Immature natural killer cell (primary cell): ENCODE measurements at places on chromosomes 3 and 15. TPM values are rescaled to one million over a fixed set of nuclear protein-coding genes. Genes with fewer than 3 reads are reported as not detected.

GABRR3 gene
- not detected for polyA plus RNA-seq

ARPC4 gene
- 470 TPM for polyA plus RNA-seq

SYNPR gene
- not detected for polyA plus RNA-seq

ACTL6A gene
- polyA plus RNA-seq, result 46.1 TPM

CLRN1 gene
- not detected for polyA plus RNA-seq

SUSD5 gene
- polyA plus RNA-seq, result not detected

OR4F15 gene
- polyA plus RNA-seq, result not detected

IMPG2 gene
- 0.04 TPM for polyA plus RNA-seq

DNA sequence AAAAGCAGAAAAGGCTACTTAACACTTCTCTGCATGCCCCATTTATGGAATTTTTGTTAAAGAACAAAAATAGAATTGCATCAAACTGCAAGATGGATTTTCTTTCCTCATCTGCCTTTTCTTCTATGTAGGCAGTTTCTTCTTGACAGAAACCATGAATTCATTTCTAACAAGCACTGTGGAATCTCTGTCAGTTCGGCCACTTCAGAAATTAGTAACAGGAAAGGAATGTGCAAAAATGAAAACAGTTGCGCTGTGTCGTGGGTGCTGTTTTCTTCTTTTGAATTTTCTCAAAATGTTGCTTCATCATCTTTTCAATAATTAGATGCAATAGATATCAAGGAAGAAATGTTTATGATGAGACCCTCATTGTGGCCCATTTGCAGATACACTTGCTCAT lies 151.6 kb downstream of the FOXB1 start:
- H3K4me3 ChIP-seq, result no peak overlapping the region
- no peaks in the 10 kb centered on the region for H3K36me3 ChIP-seq
- peaks cover 4% of the 10 kb centered on the region for H3K27me3 ChIP-seq
- H3K4me1 ChIP-seq, result no peaks in the 10 kb centered on the region
- H3K27ac ChIP-seq, result no peak overlapping the region
- DNase-seq, result no peak

GRCh38 chr3:172201870-172202236 lies 162.5 kb downstream of the FNDC3B start:
- no peaks in the 10 kb centered on the region for H3K27me3 ChIP-seq
- peaks cover 18% of the 10 kb centered on the region for H3K36me3 ChIP-seq
- H3K27ac ChIP-seq, result no peak overlapping the region

- H3K27me3 ChIP-seq, result peaks cover 2% of the 10 kb centered on the region
These were observed 491.6 kb upstream of the TPRG1 start for GRCh38 chr3:188680189-188680588.

DNA sequence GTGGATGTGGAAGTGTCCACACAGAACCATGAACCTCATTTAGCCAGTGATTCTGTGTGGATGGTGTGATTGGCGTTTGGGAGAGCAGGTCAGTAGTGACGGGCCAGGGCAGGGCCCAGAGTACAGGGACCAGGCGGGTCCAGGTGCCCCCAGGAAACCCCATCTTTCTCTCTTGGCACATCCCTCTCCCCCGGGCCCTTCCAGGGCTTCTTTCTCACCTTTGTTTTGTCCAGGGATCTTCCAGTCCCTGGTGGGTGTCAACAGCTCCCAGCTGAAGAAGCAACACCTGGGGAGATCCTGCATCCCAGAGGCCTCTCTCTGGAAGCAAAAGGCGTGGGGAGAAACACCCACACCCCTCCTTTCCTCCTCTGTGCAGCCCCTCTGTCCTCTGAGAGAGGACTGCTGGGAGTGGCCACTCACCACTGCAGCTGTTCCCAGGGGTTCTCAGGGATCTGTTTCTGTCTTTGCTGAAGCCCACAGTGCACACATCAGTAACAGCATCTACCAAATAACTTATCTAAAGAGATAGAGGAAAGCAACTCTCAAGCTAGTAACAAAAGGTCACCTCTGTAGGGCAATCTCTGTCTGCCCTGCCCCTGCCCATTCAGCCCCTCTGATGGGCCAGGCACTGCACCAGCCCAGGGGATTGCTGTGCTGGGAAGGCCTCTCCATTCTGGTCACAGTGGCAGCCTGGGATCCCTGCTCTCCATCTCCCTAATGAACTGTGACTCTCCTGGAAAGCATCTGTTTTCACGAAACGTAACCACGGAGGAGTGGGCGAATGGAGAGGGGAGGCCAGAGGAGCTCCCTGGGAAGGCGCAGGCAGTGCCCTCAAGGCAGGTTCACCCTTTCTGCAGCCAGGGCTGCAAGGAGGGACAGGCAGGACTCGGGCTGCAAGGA lies 98.3 kb upstream of the ALDH1A3 start:
- no peaks in the 10 kb centered on the region for H3K36me3 ChIP-seq
- no peaks in the 10 kb centered on the region for H3K4me1 ChIP-seq
- no peak for DNase-seq

- peaks cover 8% of the 10 kb centered on the region for H3K27me3 ChIP-seq
- no peak overlapping the region for H3K4me3 ChIP-seq
- H3K4me1 ChIP-seq, result no peaks in the 10 kb centered on the region
- no peak overlapping the region for H3K27ac ChIP-seq
These were observed 39.4 kb downstream of the AMOTL2 start for GRCh38 chr3:134334901-134335280.

DNA sequence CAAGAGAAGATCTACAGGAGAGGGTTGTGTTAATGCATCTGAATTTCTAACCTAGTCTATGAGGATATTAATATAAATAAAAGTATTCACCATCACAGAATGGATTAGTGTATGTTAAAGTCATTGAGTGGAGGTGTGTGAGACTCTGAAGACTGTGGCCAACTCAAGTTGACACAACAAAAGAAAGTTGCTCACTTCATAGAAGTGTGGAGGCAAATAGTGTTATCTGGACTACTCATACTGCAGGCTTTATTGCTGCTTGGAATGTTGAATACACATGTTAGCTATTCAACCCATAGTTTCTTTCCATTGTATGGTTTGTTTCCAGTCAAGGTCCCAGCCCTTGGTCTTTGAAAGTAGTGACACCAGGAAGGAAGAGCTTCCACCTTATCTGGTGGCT lies 38.0 kb upstream of the TPRG1 start:
- peak overlapping the region; percentile 81 for H3K27ac ChIP-seq
- DNase-seq, result no peak
- H3K4me3 ChIP-seq, result no peak overlapping the region
- H3K36me3 ChIP-seq, result peaks cover 7% of the 10 kb centered on the region
- peaks cover 1% of the 10 kb centered on the region for H3K27me3 ChIP-seq

DNA sequence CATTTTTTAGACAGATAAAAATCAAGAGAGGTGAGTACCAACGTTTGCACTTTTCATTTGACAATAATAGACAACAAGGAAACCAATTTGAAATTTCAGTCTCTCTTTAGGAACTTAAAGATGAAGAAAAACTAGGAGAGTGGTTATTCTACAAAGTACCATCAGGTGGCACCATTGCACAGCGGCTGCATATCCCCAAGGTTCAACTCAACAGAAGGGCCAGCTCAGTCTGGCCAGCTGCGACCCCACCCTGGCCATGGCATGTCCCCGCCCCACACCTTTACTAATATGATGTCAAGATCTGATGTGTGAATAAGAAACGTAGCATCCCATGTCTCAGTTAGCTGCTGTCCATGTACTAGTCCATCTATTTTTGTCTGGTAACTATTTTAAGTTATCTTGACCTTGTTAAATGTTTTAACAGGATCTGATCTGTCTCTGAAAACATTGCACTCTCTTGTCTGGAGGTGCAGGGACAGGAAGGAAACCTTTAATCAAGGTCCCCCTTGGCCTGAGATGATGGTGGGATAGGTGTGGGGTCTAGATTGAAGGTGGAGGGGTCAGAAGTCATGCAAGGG lies 35.5 kb upstream of the CGNL1 start:
- H3K27me3 ChIP-seq, result no peaks in the 10 kb centered on the region
- H3K4me3 ChIP-seq, result no peak overlapping the region
- H3K27ac ChIP-seq, result no peak overlapping the region
- H3K4me1 ChIP-seq, result no peaks in the 10 kb centered on the region

DNA sequence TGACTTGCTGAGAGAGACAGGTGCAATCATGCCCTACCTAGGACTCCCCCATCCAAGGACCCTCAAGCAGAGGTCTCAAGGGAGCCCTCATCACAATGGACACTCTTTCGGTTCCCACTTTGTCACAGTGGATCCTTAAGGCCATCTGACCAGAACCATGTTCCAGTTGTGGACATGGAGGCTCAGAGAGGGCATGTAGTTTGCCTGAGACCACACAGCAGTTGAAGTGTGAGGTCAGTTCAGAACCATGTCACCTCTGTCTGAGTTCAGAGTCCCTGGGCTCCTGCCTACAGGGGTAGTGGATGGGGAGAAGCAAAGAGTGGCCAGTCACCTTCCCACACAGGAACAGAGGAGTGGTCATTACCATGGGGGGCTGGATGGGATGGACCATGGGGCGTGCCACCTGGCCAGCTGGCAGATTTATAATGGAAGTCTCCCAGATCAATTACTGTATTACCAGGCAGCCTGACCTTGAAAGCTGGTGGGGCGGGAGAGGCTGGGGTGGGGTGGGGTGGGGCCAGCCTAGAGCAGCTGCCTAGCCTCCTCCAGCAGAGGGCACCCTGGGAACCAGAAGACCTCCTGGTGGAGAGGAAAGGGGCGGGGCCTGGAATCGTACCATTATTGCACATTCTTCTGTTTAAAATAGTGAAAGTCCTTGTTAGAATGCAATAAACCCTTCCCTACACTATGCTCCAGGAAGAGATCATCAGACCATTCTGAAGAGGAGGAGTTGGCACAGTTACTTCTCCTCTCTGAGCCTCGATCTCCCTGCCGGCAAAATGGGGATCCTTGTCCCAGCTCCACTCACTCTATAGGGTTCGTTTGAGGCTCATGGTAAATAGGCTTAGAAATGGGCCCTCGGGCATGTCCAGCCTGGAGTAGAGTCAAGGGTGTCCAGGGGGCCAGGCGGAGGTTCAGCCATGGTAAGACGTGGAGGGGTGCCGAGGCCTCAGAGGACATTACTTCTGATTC lies 26.9 kb upstream of the LINGO1 start:
- no peak for DNase-seq
- no peak overlapping the region for H3K27ac ChIP-seq
- H3K4me3 ChIP-seq, result no peak overlapping the region
- H3K4me1 ChIP-seq, result no peaks in the 10 kb centered on the region
- no peaks in the 10 kb centered on the region for H3K36me3 ChIP-seq

DNA sequence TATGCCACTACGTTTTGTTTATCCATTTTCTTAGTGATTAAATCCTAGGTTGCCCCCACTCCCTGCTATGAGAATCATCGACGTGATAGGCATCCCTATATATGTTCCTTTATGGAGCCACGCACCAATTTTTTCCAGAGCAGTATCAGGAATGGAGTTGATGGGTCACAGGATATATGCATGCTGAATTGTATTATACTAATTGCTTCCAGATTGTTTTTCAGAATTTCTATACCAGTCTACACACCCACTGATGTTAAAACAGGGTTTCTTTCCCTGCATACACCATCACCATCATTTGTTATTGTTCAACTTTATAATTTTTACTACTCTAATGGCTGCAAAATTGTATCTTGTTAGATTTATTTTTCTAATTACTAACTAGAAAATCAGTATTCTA lies 100.1 kb upstream of the MRPS22 start:
- no peak overlapping the region for H3K4me3 ChIP-seq
- peaks cover 9% of the 10 kb centered on the region for H3K27me3 ChIP-seq
- H3K27ac ChIP-seq, result no peak overlapping the region
- H3K36me3 ChIP-seq, result no peaks in the 10 kb centered on the region

DNA sequence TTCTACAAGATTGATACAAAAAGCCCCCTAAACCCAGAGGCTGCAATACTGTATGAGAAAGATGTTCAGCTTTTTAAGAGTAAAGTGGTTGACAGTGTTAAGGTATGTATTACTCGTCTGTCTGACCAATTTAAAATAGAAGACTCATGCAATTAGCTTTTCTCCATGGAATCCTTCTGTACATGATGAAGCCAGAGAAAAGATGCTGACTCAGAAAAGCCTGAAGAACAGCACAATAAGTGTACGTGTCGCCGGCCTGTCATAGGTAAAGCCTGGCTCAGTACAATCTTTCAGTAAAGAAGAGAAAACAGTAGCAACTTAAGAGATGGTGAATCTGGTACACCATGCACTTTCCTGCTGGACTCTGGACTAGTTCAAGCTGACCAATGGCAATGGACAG lies 16.4 kb downstream of the NEK4 start:
- no peaks in the 10 kb centered on the region for H3K27me3 ChIP-seq
- H3K4me3 ChIP-seq, result no peak overlapping the region
- peaks cover 42% of the 10 kb centered on the region for H3K36me3 ChIP-seq
- H3K4me1 ChIP-seq, result no peaks in the 10 kb centered on the region
- no peak overlapping the region for H3K27ac ChIP-seq

DNA sequence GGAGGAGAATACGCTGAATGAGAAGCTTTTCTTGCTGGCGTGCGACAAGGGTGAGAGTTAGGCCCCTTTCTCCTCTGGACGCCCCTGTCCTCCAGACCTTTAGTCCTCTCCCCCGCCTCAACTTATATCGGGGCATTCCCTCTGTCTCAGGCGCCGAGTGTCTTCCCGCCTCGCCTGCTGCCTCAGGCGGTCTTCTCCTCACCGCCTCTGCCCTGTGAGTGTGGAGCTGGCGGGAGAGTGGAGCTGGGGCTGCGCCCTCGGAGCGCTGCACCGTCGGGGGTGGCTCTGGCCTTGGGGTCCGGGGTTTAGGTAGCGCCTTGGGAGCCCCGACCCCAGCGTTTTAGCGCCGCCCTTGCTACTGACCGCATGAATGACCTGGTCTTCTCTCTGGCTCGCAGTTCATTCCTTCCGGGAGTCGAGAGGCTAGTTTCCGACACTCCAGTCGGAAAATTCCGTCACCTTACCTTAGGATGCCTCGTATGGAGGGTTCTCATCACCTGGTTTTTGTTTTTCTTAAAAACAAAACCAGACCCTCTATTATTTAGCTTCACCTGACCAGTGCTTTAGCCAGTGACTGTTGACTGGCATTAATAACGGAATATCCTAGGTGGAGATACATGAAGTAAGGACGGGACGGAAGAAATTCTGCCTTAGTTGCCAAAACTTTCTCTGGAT lies 985 bp downstream of the TRPC1 start:
- no peak for DNase-seq
- peaks cover 5% of the 10 kb centered on the region for H3K4me1 ChIP-seq
- H3K36me3 ChIP-seq, result no peaks in the 10 kb centered on the region
- H3K27ac ChIP-seq, result no peak overlapping the region

DNA sequence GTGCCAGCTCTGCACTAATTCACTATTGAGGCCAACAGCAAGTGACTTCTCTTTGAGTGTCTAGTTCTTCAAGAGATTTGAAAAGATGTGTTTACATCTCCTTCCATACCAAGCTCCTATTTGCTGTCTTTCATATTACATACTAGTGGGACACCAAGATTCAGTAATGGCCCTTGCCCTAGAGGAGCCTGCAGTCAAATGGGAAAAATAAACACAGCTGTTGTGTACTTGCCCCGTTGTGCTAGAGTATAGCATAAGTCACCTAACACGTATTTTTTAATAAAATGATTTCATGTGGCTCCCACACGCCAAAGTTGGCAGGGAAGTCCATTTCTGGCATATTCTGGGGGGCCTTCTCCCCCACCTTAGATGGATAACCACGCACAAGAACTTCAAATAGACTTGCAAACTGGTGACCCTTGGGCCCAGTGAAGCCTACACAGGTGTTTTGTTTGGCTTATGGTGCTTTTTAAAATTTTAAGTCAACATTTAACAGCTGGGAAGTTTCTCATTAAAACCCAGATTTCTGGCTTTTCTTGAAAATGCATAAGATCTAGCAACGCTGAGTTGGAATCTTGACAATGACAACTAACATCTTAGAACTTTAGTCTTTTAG lies 95.3 kb upstream of the LPP start:
- peaks cover 17% of the 10 kb centered on the region for H3K4me1 ChIP-seq
- no peak overlapping the region for H3K27ac ChIP-seq
- no peak for DNase-seq
- peaks cover 5% of the 10 kb centered on the region for H3K27me3 ChIP-seq
- H3K36me3 ChIP-seq, result no peaks in the 10 kb centered on the region
- H3K4me3 ChIP-seq, result no peak overlapping the region

GRCh38 chr15:71085809-71086208 lies 29.5 kb upstream of the THSD4 start:
- DNase-seq, result no peak
- peaks cover 6% of the 10 kb centered on the region for H3K27me3 ChIP-seq
- no peaks in the 10 kb centered on the region for H3K4me1 ChIP-seq
